ENCODE measurements at places on chromosomes 5 and 9.

GRCh38 chr5:132591145-132591544 lies 34.4 kb downstream of the RAD50 start:
- no peak for DNase-seq

GRCh38 chr5:173451031-173451430 lies 122.8 kb upstream of the STC2 start:
- peak; percentile 41 for DNase-seq

- DNase-seq: peak; percentile 10
Observed at GRCh38 chr5:8340739-8341344, 471.9 kb downstream of the MTRR start.

- no peak for DNase-seq
Observed at GRCh38 chr9:134189145-134189469, 24.7 kb upstream of the RNU6ATAC start.

DNA sequence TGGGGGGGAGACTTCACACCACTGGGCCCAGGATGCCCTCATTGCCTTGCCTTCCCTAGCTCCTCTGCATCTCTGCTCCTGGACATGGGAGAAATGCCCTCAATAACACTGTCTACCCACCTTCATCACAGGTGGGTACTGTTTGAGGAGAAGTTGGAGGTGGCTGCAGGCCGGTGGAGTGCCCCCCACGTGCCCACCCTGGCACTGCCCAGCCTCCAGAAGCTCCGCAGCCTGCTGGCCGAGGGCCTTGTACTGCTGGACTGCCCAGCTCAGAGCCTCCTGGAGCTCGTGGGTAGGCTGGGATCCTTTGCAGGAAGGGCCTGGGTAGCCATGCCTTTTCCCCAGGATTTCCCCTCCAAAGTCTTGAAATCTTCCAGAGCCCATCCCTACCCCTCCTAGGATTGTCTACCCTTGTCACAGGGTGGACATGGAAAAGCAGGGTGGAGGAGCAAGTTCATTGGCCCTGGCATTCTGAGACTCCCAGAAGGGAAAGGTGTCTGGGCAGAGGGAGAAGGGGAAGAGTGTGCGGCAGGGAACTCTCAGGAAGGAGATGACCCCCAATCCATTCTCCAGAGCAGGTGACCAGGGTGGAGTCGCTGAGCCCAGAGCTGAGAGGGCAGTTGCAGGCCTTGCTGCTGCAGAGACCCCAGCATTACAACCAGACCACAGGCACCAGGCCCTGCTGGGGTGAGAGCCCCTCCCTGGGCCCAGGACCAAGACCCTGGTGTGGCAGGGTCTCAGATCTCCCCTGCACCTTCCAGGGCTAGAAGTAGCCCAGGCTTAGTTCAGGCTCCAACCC lies 886 bp downstream of the SLC4A9 start:
- no peak for DNase-seq

DNA sequence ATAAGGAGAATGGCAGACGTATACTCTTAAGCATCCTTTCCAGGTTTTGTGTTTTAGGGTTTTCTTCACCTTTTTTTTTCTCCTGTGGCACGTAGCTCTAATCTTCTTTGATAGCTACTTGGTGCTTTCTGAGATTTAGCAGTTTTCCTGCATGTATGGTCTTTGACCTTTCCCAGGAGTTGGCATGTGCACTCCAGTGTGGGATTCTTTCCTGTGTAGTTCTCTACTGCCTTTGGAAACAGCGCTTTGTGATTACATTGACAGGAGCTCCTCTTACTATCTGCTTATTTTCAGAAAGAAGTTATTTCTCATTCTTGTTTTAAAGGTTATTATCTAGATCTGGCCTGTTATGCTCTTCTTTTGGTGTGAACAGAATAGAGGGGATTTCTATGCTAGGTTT lies 65.5 kb downstream of the UNC13B start:
- DNase-seq: no peak

DNA sequence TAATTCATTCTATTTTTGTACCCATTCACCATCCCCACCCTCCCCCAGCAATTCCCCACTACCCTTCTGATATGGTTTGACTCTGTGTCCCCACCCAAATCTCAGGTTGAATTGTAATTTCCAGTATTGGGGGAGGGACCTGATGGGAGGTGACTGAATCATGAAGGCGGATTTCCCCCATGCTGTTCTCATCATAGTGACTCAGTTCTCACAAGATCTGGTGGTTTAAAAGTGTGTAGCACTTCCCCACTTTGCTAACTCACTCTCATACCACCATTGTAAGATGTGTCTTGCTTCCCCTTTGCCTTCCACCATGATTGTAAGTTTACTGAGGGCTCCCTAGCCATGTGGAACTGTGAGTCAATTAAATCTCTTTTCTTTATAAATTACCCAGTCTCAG lies 25.9 kb upstream of the TESK1 start:
- no peak for DNase-seq

GRCh38 chr5:157552650-157553049 lies 22.9 kb downstream of the ADAM19 start:
- no peak for DNase-seq

- no peak for DNase-seq
Observed at GRCh38 chr9:34443976-34444375, 14.4 kb downstream of the FAM219A start.

- no peak for DNase-seq
Observed at GRCh38 chr5:173688703-173689102, 72.3 kb upstream of the BOD1 start.

DNA sequence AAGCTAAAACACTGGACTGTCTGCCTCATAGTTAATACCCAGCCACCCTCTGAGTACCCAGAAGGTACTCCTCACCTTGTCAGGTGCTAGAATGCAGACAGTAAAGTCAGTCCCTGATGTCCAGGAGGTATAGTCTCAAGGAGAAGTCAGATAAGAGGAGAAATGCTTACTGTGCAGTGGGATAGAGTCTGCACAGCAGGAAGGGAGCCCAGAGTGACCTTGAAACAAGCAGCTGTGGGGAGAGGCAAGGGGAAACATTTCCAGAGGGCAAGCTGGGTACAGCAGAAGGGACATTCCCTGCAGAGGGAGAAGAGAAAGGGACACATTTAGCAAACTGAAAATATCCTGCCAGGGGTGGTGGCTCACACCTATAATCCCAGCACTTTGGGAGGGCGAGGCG lies 122.7 kb downstream of the GCNT1 start:
- no peak for DNase-seq

DNA sequence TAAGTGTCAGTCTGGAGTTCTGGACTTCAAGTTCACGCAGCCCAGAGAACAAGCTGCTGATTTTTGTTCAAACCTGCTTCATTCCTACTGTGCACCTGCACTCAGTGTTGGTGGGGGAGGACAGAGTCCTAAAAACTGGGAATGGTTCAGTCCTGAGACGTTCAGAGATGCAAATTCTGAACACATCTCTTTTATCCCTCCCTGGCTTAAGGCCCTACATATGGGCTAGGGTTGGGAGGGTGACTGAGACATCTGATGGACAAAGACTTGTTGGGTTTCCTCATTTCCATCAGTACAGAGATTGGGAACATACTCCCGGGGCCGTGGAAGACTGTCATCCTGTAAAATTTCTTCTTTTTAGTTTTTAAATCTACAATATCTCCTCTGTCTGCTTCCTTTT lies 83.0 kb upstream of the TTC23L start:
- no peak for DNase-seq

DNA sequence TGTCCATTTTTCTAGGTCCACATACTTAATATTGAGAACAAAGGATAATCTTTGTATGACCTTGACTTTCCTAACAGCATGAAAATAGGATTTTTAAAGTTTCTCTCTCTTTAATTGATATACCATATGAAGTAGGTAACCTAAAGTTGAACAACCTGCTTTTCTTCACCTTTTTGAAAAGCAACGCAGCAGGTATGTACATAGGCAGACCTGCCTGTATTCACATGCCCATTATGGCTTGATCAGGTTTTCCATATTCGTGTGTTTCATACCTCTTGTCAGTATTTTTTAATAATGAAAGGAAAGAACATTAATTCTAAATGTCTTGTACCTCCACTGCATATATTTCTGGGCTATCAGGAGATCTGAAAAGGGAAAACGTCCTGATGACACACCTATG lies 1.5 kb upstream of the ADAMTSL1 start:
- no peak for DNase-seq

- DNase-seq: no peak
Observed at GRCh38 chr5:114316167-114316566, 45.7 kb upstream of the KCNN2 start.

DNA sequence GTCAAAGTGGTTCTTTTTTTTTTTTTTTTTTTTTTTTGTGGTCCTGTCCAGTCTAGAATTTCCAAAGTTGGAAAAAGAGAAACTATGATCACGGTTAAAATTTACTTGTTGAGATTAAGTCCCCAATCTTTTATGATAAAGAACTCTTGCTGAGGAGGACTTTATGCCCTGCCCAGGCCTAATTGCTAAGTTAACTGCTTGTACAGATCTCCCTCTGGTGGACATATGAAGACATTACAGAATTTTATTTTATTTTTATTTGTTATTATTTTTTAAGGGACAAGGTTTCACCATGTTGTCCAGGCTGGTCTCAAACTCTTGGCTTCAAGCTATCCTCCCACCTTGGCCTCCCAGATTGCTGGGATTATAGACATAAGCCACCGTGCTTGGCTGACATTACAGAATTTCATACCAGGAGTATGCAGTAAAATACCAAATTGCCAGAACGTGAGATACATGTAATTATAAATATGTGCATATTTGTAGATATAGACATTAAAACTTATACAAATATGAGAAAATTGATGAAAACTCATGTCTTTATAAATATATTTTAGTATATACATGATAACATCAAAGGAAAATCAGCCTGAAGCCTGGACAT lies 91.2 kb downstream of the RFK start:
- peak; percentile 12 for DNase-seq

DNA sequence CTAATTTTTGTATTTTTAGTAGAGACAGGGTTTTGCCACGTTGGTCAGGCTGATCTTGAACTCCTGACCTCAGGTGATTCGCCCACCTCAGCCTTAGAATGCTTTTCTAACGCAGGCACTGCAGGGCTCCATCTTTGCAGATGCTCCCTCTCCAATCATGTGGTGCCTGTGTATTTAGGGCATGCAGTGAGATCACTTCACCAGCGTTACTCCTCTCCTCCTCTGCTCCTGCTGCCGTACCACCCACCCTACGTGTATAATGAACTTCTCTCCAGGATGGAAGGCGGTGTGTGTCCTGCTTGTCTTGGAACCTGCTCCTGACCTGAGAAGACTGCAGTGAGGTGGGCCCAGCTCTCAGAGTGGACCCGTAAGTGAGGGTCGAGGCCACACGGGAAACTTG lies 13.6 kb upstream of the CFAP157 start:
- DNase-seq: no peak

DNA sequence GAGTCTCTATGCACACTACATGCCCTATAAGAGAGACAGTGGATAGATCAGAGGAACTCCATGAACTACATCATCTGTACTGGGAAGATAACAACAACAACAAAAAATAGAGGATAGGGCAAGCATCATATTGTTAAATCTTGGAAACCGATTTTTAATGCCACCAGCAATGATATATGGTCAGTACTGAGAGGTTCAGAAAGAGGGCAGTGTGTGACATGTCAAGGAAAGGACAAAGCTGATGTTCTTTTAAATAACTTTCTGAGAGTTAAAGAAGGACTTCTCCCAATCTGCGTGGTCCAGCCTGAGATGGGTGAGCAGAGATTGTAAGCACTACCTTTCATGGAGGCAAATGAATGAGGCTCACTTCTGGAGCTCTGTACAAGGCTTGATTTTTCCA lies 62.0 kb upstream of the PHF24 start:
- no peak for DNase-seq

DNA sequence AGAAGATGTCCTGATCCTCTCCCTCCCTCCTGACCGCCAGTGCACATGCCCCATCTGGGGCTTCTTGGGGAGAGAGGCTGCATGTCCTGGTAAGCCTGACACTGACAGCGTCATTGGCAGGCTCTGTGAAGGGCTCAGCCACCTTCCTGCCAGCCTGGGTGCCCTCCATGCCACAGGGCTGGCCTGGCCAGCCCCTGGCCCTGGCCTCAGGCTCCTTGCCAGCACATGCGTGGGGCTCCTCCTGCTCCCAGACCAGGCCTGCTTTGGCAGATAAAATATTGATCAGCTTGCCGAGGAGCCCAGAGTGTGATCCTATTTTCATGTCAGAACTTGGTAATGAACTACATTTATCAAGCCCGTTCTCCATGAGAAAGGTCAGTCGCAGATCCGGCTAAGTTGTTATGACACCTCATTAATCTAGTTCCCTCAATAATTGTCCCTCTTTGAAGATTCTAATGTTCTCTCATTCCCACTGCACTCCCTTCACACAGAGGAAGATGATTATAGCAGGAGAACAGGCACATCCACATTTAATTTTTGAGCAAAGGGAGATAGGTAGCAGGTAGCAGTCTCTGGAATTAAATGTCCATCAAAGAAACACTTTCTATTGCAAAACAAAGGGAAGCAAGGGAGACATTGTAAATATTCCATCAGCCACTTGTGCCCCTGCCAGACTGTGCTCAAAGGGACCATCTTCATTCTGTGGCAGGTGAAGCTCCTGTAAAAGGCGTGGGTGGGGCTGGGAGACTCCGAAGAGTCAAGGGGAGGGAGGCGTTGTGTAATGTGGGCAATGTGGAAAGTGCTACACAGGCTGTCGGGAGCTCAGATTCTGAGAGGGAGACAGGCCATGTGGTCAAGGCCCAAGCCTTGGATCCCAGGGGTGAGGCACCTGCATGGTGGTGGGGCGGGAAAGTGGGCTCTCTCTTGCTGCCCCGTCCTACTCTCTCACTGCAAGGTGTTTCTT lies 272.0 kb downstream of the HSPA4 start:
- DNase-seq: no peak

DNA sequence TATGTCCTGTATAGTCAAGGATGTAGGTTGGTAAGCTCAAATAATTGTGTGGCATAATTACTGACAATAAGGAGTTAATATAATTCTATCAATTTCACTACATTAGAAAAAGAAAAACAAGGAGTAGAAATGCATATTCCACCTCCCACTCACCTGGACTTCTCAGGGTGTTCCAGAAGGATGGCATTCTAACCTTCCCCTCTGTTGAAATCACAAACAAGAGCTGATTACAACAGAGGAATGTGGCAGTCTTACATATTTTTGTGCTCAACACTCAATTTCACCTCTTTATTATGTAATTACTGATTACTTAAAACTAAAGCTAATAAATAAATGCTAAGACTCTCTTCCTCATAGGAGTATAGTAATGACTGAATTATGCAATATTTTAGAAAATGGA lies 745.3 kb downstream of the DTWD2 start:
- DNase-seq: no peak

DNA sequence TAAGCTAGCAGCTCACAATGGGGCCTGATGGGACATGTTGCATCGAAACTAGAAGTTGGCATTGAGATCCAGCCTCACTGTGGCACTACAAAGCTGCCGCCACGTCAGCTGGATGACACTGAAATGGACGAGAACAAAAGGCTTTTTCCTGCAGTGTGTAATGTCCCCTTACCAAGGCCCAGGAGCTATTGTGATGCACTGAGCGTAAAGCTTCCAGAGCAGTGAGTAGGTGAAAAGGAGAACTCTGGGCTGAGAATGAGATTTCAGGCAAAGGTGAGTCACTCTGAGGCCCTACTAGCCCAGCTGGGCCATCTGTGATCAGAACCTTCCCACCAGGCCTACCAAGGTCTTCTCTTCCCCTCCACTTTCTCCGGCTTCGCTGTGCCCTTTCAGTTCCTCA lies 528.1 kb upstream of the KLF4 start:
- no peak for DNase-seq

- no peak for DNase-seq
Observed at GRCh38 chr9:98070704-98071103, 14.2 kb downstream of the NANS start.

GRCh38 chr5:131193106-131193505 lies 22.4 kb downstream of the LYRM7 start:
- DNase-seq: no peak

- DNase-seq: no peak
Observed at GRCh38 chr9:137564817-137565411, 13.2 kb downstream of the MRPL41 start.

Measured in DND-41 (cell line).